Kidney epithelial cell (primary cell): ENCODE measurements at places on chromosomes 1 and 21.

DNA sequence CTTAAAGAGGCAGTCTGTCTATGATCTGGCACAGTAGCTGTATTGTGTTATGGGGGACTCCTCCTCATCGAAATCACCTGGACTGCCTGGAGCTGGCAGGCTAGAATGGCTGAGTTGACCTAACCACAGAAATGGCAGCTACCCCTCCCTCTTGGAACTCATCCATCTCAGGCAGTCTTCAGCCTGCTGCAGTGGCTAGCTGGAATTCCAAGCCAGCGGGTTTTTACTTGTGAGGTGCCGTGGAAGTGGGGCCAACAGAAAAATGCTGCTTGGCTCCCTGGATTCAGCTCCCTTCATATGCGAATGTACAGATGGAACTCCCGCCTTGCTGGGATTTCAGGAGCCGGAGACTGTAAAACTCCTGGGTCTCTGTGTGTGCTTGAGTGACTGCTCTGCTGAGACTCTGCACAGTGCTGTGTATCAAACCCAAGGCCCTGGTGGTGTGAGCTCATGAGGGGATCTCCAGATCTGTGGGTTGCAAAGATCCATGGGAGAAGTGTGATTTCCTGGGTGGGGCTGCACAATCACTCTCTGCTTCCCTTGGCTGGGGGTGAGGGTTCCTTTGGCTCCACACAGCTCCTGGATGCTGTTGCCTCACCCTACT lies 316.9 kb downstream of the CTH start:
- no peak for DNase-seq

- DNase-seq, result no peak
Measured at GRCh38 chr1:241470361-241470760, 49.2 kb downstream of the FH start.

GRCh38 chr1:73273886-73274285 lies 924.1 kb downstream of the LRRIQ3 start:
- DNase-seq, result no peak

DNA sequence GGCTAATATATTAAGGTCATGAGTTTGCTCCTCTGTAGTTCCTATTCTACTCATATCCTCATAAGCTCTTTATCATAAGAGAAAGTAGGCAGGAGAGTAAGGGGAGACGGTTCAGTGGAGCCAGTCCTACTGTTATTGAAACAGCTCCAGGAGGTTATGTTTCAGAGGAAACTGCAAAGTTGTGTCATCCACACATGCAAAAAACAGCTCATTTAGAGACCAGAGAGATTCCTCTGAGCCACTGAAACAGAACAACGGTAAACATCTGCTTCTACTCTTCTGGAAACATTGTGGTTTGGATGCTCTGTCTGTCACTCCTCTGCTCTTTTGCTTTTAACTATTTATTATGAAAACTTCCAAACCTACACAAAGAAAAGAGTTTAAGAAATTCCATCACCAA lies 66.3 kb upstream of the PPP2R5A start:
- DNase-seq, result peak; percentile 90

- peak; percentile 49 for DNase-seq
Measured at GRCh38 chr1:200334661-200335256, 75.1 kb downstream of the ZNF281 start.

GRCh38 chr1:2299131-2299627 lies 71.1 kb downstream of the SKI start:
- DNase-seq, result no peak

DNA sequence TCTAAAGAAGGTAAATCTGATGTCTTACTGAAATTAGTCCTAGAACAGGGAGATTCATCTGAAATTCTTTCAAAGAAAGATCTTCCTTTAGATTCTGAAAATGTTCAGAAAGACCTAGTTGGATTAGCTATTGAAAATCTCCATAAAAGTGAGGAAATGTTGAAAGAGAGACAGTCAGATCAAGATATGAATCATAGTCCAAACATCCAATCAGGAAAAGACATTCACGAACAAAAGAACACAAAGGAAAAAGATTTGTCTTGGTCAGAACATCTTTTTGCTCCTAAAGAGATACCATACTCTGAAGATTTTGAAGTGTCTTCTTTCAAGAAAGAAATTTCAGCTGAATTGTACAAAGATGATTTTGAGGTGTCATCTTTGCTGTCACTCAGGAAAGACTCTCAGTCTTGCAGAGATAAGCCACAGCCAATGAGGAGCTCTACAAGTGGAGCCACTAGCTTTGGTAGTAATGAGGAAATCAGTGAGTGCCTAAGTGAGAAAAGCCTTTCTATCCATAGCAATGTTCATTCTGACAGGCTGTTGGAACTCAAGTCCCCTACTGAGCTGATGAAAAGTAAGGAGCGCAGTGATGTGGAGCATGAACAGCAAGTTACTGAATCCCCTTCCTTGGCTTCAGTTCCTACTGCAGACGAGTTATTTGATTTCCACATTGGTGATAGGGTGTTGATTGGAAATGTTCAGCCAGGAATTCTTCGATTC lies 61.6 kb upstream of the QSOX1 start:
- DNase-seq, result no peak

DNA sequence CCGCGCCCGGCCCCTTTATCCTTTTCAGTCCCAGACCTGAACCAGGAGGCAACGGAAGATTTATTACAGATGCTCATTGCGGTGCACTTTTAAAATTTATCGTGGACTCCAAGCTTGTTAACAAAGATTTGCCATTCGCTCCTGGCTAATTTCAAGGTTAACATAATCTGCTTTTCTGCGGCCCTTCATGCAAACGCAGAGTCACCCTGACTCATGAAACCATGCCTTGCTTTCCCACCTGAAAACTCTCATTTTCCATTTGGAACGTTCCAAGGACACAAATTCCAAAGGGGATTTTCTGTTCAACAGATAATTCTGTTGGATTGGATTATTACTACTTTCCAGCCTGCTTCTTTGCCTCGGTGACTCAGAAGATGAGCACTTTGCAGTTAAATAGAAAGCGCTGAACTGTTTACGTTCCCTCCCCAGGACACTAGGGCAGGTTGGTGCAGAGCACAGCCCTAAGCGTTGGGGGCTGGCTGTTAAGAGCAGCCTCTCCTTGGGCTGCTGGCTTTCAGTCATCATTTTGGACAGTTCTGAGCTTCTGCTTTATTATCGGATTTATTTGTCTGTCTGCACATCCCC lies 51.1 kb downstream of the CD247 start:
- no peak for DNase-seq

DNA sequence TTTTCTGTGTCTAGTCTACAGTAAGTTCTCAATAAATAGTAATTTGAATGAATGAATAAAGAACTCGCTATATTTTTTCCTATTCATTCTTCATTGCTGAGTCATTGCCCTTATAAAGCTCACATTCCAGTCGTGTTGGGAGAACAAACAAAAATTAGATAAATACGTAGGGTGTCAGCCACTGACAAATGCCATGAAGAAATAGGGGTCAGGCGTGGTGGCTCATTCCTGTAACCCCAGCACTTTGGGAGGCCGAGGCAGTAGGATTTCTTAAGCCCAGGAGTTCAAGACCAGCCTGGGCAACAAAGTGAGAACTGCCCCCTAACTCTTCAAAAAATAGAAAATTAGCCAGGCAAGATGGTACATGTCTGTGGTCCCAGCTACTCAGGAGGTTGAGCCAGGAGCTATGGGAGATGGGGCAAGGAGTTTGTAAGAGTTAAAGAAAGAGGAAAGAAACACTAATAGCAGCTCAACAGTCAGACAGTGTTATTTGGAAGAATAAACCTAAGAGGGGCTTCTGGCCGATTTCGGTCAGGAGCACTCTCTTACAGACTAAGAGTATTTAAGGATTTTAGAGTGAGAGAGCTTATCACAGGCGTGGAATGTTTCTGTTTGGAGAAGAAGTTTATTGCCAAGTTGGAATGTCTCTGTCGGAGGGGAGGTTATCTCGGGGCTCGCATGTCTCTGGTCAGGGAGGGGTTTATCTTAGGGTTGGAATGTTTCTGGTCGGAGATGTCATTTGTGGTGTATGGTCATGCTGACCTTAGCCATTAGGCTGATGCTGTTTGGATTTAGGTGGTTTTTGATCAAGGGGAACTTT lies 1.8 kb upstream of the CHML start:
- DNase-seq, result no peak

DNA sequence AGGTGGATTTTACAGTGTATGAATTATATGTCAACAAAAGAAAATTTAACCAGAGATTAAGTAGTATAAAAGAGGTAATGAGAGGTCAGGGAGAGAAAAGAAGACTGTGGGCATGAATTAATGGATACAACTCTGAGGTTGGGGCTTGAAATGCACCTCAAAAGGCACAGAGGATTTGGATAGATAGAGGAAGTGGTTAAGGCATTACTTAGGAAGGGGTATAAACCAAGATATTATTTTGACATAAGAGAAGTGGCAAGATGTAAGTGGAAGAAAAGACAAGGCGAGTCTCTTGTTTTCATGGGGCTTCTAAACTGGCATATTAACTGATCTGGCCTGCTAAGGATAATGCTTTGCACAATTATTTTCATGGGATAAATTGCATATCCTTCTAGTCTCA lies 34.1 kb downstream of the RAP1A start:
- no peak for DNase-seq

- DNase-seq, result no peak
Measured at GRCh38 chr1:65387821-65388220, 32.6 kb upstream of the LEPR start.

- DNase-seq, result no peak
Measured at GRCh38 chr1:176885751-176886150, 278.8 kb downstream of the ASTN1 start.

DNA sequence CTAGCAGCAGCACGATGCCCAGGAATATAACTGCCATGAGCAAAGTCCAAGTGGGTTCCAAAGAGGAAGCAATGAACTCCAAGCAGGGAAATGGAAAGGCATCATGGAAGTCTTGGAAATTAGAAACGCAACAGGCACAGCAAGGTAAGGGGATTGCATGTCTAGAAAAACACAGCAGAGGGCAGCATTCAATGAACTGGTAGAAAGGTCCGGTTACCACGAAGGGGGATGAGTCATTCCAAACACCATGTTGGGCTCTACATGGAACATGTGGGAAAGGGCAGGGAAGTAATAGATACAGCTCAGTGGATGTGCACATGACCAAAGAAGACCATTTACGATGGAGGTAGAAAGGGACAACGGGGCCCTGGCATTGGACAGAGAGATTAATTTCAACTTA lies 36.4 kb downstream of the RXRG start:
- DNase-seq, result peak; percentile 4

DNA sequence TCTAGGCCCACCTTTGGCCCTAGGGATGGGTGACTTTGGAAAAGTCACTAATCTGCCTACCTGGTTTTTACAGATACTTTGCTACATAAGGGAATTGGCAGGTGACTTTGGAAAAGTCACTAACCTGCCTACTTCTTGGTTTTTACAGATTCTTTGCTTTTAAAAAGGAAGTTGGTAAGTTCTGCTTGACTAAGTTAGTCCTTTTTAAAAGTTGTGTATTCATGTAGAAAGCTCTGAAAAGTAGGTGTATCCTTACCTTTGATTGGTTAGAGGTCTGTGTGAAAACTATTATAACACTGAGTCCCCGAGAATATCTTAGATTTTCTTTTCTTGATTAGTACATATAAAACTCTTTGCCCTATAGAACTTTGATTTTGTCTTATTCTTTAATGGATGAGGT lies 12.4 kb downstream of the ATF6 start:
- no peak for DNase-seq

DNA sequence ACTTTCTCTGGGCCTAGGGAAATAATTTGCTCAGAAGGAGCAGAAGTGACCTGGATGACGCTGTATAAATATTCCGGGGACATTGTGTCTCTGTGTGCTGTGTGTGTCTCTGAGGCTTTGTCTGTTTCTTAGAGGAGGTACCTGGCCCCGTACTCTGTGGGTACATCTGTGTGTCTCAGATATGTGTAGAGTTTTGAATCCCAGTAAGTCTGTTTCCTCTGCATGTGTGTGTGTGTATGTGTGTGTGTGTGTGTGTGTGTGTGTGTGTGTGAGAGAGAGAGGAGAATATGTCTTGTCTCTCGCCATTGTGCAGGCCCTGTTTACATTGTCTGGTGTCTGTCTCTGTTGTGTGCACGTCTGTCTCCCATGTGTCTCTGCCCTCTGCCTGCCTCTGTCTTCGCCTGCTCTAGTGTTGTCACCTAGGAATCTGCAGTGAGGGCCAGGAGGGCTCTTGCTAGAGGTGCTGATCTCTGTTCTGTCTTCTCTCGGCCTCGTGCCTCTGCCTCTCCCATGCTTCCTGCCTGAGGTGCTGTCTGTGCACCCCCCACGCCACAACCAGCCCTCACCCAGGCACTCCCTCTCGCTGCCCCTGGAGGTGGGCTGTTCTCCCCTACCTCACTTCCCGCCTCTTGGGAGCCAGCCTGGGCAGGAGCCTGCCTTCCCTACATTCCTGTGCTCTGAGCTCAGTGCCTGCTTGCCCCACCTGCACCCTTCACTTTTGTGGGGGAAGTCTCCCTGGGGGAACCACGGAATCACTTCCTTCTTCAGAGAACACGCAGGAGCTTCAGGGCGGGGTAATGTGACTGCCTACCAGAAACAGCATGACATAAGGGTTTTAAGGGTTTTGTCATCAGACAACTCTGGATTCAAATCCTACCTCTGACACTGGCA lies 5.9 kb downstream of the MAP7D1 start:
- peak; percentile 64 for DNase-seq

- no peak for DNase-seq
Measured at GRCh38 chr1:24347159-24347934, 28.2 kb downstream of the GRHL3 start.

DNA sequence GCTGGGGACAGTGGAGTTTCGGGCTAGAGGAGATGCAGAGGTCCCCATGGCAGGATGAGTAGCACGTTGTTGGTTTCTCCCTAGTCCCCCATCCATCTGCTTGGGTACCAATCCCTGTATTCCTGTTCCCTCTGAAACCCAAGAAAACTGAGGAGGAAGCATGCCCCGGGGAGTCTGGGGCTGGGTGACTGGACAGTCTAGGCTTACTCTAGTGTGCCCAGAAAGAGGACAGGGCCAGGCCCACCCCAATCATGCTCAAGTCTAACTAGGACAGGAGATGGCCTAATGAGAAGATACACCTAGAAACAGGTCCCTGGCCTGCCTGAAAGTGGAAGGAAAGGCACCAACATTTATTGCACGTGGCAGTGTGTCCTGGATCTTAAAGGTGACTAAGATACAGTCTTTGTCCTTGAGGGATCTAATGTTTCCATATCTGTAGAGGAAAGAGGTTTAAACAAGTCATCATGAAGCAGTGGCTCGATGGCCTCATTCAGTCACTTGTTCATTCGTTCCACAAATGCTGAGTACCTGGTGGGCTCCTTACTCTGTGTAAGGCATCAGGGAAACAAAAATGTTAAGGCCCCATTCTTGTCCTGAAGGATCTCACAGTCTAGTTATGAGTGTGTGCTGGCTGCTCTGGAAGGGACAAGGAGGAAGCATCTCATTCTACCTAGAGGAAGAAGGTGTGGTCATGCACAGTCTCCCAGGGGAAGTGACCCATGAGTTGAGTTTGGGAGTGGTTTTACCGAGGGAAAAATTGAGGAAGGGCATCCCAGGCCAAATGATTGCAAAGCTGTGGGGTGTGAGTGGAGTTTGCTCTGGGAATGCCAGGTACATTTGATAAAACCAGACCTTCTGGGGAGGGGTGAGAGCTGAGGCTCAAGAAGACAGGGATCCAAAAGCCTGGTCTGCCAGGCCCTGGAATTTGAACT lies 10.0 kb downstream of the CDK18 start:
- no peak for DNase-seq

DNA sequence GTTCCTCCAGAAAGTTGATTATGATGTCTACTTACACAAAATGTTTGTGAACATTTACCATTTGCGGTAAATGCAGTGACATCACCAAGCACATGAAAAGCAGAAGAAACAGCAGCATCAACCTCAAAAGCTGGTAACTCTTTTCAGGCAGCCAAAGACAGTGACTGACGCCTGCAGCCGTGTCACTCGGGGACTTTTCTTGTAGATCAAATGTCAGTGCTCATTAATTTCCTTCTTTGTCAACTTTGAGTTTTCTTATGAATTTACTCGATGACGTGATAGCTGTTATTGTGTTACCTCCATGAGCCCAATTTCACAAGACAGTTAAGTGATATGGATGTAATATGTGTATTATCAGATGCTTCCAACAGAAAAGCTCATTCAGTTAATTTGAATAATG lies 92.5 kb downstream of the RIPK4 start:
- no peak for DNase-seq
